ENCODE measurements at places on chromosomes 16 and 17.

- no peak for DNase-seq
Observed at GRCh38 chr16:30724641-30725417, 23.4 kb upstream of the PHKG2 start.

DNA sequence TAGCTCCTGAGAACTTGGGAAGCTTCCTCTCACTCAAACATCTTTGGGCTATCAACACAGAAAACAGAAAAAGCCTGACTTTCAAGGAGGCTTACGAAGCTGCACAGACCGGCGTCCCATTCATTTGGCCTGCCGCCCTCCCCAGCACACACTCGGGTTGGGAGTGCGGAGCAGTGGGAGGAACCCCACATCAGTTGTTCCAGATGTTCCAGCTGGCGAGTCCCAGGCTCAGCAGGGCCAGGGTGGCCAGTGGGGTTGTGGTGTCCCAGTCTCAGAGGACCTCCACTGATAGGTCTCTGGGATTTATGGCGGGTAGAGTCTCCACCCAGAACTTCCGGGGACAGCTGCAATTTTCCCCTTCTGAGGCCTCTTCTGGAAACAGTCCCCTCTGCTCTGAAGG, 43.1 kb upstream of the DLX4 start:
- DNase-seq = no peak

GRCh38 chr17:31061678-31062077, 33.1 kb upstream of the NF1 start:
- DNase-seq = no peak

DNA sequence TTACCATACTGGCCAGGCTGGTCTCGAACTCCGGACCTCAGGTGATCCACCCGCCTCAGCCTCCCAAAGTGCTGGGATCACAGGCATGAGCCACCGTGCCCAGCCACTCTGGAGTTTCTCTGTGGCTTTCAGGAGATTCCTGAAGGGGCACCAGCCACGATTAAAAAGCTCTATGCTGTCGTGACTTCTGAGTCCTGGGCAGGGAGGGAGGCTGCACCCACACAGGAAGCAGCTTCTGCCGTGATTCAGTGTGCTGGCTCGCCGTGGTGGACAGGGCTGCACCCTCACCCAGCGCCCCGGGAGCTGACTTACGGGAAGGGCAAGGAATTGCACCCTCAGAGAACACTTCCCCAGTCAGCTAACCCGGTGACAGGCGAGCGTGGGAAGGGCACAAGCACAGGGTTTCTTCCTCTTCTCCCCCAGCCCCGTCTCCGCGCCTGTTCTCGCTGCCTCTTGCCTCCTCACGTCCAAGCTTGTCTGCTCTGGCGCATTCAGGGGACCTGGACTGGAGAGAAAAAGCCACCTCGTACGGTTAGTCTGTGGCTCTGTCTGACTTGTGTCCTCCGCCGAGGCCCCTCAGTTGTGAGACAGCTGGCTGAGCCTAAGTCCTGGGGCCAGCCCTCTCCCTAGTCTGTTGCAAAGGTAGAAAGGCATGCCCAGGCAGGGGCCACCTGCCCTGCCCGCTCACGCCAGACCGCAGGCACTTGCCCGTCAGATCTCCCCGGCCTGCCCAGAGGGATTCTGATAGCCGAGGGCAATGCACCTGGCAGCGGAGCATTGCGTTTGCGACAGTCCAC, 145.0 kb downstream of the SEC14L1 start:
- DNase-seq = no peak

GRCh38 chr17:48001197-48001596, 30.3 kb downstream of the CDK5RAP3 start:
- DNase-seq = no peak

- no peak for DNase-seq
Observed at GRCh38 chr16:90084215-90084950, 7.3 kb upstream of the PRDM7 start.

DNA sequence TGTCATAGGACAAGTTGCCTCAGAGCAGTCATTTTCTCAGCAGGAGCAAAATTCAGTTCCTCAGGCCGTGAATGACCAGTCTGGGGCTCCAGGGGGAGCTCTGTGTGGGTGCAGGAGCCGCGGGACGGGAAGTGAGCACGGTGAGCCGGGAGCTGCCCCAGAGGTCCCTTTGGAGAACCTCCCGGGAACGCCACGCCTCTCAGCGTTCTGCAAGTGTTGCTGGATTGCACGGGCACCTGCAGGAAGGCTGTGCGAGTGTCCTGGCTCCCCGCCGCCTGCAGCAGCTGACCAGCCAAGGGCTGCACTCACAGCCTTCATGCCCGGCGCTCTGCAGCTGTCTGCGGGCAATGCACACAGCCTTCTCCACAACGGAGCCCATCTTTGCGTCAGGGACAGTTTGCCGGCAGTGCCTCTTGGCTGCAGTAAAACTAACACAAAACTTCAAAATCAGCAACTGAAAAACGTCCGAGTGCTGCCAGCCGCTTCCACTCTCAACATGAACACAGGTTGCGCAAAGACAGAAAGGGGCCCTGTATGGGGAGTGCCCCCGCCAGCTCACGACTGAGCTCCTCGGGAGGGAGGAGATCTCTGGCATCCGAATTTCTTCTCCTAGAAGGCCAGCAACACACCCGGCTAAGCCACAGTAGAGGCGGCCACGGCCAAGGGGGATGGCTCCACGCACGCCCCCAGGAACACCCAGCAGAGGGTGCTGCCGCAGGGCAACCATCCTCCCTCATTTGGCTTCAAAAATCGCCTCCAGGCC, 16.0 kb downstream of the NDUFAF8 start:
- DNase-seq = no peak

- DNase-seq = no peak
Observed at GRCh38 chr17:13429201-13429600, 172.5 kb downstream of the HS3ST3A1 start.

- no peak for DNase-seq
Observed at GRCh38 chr16:77298418-77299360, 99.5 kb downstream of the SYCE1L start.

GRCh38 chr17:77691216-77692085, 267.1 kb upstream of the TNRC6C start:
- DNase-seq = peak; percentile 31

DNA sequence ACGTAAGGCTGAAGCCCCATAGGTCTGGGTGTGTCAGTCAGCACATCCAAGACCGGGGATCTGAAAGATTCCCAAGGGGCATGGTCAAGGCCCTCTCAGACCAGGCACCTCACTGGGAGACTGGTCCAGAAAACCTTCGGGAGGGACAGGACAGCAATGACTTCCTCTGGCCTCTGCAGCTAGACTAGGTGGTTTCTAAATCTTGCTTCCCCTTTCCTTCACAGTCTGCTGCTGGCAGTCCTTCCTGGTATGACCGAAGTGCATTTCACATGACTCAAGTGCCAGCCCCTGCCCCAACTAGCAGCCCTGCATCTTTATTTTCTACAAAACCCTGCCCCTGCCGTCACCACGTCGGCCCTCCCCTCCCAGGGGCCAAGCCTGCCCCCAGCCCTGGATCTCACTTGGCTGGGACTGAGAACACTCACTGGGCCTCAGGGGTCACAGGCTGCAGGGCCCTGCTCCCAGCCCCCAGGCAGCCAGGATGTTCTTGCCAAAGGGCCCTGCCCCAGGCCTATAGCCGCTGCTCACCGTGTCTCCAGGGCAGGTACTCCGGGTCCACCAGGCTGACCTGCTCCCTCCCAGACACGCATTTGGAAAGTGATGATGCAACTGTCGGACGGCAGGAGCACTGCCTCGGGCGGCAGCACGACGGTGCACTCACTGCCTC, 18.3 kb downstream of the POLR3K start:
- peak; percentile 42 for DNase-seq

- peak; percentile 8 for DNase-seq
Observed at GRCh38 chr16:1863681-1864460, 8.1 kb downstream of the MEIOB start.

DNA sequence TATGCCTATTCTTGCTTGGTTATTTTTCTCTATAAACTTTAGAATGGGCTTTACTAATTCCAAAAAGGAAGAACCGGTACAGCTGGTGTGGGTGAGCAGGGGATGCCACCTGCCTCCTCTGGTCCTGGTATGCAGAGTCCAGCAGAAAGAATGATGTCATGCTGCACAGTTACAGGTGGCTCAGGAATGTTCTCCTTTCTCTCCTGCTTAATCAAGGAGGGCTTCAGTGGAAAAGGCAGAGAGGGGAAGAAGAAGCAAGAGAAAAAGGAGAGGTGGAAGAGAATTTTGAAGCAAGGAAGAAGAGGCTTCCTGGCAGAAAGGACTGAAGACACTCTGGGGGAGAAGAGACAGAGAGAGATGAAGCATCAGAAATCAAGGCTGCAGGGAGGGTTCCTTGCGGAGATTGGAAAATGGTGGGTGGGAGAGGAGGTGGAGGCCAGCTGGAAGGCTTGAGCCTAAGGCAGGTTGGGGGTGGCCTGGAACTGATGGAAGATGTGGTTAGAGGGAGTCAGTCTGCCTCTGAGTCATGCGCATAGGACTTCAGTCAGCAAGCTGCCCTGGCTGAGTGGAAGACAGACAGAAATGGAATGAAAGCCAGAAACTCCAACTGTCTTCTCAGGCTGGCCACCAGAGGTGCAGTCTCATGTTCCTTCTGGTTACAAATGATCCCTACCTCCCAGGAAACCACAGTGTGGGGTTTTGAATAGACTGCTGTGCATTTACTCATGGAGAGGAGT, 64.6 kb upstream of the CRHR1 start:
- no peak for DNase-seq

GRCh38 chr16:1416521-1416941, 2.0 kb upstream of the UNKL start:
- DNase-seq = no peak

DNA sequence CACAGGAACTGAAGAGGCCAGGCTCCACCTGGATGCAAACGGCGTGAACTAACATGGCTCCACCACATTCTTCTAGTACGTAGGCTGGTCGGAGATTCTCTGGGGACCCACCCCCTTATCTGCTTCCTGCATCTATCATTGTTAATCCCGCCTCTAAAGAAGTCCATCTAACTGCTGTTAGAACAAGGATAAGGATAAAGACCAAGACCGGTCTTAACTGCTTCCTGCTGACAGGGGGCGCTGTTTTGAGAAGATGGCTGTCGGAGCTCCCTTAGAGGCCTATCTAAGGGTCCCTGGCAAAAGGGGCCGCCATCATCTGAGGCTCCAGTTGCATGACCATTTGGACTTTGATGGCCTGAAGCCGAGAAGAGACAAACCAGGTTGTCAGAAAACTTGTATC, 25.8 kb upstream of the TNFSF12 start:
- DNase-seq = no peak

DNA sequence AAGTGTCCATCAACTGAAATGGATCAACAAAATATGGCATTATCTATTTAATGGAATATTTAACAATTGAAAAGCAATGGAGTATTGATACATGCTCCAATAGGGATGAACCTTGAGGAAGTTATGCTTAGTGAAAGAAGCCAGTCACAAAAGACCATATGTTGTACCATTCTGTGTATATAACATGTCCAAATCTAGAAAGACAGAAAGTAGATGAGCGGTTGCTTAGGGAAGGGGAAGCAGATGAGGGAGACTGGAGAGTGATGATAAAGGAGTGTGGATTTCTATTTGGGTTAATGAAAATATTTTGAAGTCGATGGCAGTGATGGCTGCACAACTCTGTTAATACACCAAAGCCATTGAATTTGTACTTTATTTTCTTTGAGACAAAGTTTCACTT, 8.5 kb upstream of the ERN1 start:
- DNase-seq = no peak

GRCh38 chr16:67546761-67547422, 15.4 kb upstream of the CTCF start:
- peak; percentile 78 for DNase-seq

GRCh38 chr17:57562184-57562698, 182.9 kb downstream of the CCDC182 start:
- no peak for DNase-seq

- no peak for DNase-seq
Observed at GRCh38 chr16:61872778-61873119, 163.5 kb downstream of the CDH8 start.

DNA sequence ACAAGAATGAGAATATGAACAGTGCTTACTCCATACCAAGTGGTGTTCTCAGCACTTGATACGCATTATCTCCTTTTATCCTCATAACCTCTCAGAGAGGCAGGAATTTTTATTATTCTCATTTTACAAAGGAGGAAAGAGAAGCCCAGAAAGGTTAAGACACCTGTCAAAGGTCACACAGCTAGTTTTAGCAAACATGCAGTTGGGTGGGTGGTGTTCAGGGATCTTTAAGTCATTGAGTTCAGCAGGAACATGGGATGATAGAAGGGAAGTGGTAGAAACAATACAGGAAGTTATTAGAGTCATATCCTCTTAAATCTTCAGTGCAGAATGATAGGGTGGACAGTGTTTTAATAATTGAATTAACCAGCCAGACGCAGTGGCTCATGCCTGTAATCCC, 95.4 kb downstream of the IRX3 start:
- DNase-seq = no peak

- DNase-seq = no peak
Observed at GRCh38 chr17:28747801-28748750, 4.3 kb downstream of the TRAF4 start.

- DNase-seq = no peak
Observed at GRCh38 chr16:85639529-85640253, 26.6 kb downstream of the GSE1 start.

DNA sequence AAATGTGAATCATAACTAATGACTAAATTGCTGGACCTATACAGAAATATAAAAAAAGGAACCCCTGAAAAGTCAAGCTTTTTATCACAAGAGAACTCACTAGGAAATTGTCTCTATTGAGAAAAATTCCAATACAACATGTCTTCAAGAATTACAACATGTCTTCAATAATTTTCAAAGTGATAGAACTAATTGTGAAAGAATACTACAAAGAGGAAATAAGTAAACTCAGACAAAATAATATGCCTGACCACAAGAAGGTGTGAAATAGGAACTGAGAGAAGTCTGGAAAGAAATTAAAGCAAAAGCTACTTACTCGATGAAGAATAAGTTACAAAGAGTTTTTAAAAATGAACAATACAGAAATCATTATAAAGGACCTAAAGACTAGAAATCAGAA, 29.9 kb upstream of the OR1G1 start:
- no peak for DNase-seq

DNA sequence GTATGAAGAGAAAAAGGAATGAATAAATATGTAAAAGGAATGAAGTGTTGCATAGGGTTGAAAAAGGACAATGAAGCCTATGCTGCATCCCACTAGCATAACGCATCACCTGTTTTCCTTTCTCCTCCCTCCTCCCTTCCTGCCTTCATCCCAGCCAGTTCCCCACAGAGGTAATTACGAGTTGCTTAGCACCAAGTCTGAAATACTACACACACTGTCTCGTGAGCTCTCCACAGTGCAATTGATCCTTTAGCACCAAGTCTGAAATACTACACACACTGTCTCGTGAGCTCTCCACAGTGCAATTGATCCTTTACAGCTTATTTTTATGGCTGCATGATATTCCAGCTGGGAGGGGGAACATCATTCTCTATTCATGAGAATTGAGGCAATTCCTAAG, 1.1 kb upstream of the DRC7 start:
- no peak for DNase-seq

- no peak for DNase-seq
Observed at GRCh38 chr16:89741342-89742014, 20.1 kb downstream of the ZNF276 start.

Data from germinal center (tissue), 1 donor.